ENCODE measurements at places on chromosomes 1 and 21.

GRCh38 chr1:59776960-59777852, 37.5 kb upstream of the HOOK1 start:
- DNase-seq: no peak

- DNase-seq: no peak
Measured at GRCh38 chr1:117058810-117059209, 1.3 kb upstream of the TTF2 start.

GRCh38 chr1:212638492-212639151, 30.1 kb downstream of the ATF3 start:
- no peak for DNase-seq

DNA sequence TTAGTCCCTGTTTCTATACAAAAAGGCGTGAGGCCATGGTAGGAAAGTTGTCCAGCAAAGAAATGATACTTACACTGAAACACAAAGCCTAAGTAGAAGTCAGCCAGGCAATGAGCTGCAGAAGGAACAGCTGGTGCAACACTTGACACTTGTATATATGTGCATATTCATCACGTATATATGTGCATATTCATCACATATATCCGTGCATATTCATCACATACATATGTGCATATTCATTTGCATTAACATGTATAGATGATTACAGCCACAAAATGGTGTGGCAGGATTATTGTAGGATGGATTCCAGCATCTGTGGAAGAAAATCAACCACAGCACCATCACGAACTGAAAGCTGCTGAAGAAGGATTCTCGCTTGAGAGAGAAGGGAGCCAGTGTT, 189.0 kb upstream of the RGS18 start:
- DNase-seq: no peak

DNA sequence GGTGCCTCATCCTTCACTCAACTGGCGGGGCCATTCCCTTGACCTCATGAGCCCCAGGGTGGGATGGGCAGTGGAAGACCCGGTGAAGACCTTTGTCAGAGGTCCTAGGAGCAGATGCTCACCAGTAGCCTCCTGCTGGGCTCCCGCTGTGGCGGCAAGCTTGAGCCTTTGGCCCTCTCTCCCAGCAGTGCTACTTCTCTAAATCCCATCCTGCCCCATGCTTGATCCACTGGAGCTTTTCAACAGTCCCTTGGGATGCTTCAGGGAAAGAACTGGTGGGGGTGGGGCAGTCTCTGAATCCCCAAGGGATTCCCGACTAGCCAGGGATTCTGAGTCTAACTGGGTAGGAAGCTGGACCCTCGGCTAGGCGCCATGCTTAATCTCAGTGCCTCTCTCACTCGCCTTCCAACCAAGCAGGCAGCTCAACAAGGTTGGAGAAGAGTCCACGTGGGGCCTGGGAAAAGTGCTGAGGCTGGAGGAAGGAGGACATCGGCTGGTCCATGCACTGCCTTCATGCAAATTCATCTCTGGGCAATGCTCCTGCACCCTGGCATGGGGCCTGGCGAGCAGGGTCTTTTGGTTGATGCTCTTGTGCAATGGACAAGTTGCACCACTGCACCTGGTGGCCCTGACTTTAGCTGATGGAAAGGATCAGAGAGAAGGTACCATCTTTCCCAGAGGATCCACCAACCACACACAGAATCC, 190.3 kb downstream of the GRIK3 start:
- DNase-seq: no peak

- DNase-seq: no peak
Measured at GRCh38 chr1:90339811-90340210, 344.9 kb downstream of the ZNF326 start.

- no peak for DNase-seq
Measured at GRCh38 chr1:114509596-114510273, 1.3 kb downstream of the TRIM33 start.

DNA sequence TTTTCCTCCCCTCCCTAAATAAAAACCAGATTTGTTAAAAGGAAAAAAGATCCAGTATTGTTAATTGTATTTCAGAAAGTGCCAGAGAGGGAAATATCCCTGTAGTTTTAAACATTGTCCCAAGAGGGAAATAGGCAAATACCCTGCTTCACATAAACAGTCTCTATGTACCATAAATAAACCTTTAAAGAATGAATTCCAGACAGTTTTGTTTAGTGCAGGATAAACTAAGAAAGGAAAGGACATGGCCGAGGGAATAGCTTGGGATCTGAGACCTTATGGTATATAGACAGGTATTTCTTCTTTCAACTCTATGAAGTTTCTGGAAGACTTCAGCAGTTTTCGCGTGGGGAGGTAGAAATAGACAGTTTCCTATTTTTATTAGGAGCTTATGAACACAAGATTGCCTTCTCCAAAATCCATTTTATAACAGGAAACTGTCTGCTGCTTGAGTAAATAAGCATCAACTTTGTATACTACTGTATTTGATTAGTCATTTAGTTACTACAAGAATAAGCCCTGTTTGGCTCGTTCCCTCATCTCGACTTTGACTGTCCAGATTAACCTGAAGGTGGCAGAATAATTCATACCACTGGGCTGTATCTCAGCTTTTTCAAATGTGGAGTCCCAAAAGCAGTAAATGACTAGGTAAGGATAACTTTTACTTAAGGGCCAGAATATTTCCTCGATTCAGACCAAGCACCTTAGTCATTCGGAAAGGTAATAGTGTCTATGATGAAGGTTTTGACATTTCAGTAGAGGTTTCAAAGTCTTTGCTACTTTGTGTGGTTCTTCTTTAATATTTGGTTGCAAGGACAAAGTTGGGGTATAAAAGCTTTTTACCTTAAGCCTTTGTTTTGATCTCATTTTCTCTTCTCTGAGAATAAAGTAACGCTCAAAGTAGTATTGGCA, 177.5 kb downstream of the VPS13D start:
- DNase-seq: no peak

- no peak for DNase-seq
Measured at GRCh38 chr1:42173961-42174735, 9.6 kb upstream of the GUCA2A start.

DNA sequence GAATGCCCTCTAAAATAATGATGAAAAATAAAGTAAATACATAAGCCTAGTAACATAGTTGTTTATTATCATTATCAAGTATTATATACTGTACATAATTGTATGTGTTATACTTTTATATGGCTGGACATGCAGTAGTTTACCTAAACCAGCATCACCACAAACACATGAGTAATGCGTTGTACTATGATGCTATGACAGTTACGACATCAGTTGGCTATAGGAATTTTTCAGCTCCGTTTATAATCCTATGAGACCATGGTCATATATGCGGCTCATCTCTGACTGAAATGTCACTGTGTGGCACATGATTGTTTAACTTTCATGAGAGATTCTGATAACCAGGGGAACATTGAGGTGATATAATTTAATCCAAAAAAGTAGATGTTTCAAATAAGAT, 352.1 kb downstream of the ST6GALNAC3 start:
- no peak for DNase-seq

GRCh38 chr1:59266180-59266926, 30.5 kb upstream of the FGGY start:
- no peak for DNase-seq

DNA sequence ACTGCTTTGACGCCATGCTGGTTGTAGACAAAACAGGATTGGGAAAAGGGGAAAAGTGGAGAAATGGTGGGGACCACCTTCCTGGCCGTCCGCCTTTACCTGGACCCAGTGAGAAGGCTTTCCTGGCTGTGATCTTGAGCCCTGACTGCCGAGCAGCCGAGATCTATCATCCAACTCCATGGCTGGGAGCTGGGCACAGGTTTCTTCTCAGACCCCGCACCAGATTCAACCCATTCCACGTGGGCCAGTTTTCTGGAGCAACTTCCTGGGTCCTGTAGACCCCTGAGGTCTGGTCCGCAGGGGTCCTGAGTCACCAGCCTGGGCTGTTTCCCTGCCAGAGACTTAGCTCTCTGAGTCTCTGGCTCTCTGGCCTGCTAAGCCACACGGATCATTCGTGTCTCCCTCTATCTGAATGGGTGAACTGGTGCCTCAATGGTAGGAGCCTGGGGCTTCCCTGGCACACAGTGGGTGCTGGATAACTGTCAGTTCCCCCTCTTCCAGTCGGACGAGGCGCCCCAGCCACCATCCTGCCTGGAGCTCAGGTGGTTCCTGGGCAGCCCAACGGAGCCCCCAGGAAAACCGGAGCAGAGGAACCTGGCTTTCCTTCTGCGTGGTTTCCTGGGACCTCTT, 4.5 kb upstream of the NPHP4 start:
- DNase-seq: no peak

DNA sequence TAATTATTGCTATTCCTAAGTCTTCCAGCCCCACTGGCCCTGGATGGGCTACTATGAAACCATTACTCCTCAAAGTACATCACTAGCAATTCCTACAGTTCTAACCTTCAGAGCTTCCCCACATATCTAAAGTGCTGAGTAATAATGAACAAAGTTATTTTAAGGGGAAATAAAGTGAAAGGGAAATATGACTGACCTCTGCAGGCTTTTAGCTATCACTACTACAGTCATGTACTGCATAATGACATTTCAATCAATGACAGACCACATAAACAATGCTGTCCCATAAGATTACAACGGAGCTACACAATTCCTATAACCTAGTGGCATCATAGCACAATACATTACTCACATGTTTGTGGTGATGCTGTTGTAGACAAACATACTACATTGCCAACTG, 32.5 kb upstream of the ASPM start:
- no peak for DNase-seq

DNA sequence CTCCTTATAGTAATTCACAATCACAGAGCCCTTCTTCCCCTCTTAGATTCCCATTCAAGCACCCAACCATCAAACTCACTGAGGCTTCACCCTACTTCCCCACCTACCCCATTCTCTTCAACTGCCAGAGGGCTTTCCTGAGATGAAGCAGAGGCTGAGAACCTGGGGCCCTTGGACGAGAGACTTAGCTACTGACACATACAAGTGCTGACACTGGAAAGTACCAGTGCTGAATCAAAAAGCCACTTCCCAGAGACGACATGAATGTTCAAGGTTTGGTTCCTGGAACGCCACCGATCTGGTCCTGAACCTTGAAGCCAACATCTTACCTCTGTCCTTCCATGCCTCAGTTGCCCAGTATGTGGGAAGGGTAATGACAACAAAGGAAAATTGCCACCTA, 16.6 kb upstream of the RAP1A start:
- no peak for DNase-seq

- DNase-seq: no peak
Measured at GRCh38 chr1:68624233-68624632, 127.4 kb upstream of the DEPDC1 start.

- DNase-seq: no peak
Measured at GRCh38 chr21:14773777-14774345, 227.7 kb upstream of the SAMSN1 start.

DNA sequence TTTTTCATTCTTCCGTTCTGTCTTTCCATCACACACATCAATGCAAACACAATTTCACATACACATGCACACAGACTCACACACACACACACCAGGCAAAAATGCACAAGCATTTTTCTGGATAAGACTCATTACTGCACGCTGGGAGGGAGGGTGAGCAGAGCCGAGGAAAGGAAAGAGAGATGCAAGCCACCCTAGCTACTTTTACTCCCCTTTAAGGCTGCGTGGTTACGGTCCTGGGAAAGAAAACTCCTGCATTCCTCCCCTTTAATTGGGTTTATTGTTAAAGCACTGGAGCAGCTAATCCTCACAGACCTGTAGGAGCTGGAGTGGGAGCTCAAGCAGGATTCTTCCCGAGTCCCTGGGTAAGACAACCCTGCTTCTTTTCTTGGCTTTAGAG, at the start of gene CAMK1G:
Gene CAMK1G (plus strand): TSS at position 307 of the 400 bp plus-strand sequence. CDS start 11,270 bp downstream, outside the sequence.
- DNase-seq: no peak

- DNase-seq: no peak
Measured at GRCh38 chr1:205056188-205056611, 13.2 kb downstream of the CNTN2 start.

DNA sequence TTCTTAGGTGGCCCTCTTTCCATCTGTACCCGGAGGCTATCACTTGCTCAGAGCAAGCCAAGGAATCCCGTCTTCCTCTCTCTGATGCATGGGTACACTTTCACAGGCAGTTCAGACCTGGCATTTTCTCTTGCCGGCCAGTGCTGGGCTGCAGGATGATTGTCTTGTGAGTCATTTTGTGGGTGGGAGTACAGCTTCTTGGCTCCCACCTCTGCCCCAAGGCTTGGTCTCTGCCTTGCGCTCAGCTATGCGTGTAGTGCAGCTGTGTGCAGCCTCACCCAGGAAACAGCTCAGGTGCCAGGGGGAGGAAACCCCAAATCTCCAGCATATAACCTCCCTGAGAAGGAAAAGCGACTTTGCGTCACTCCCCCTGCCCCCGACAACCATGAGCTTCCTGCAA, 3.9 kb upstream of the AJAP1 start:
- DNase-seq: no peak

DNA sequence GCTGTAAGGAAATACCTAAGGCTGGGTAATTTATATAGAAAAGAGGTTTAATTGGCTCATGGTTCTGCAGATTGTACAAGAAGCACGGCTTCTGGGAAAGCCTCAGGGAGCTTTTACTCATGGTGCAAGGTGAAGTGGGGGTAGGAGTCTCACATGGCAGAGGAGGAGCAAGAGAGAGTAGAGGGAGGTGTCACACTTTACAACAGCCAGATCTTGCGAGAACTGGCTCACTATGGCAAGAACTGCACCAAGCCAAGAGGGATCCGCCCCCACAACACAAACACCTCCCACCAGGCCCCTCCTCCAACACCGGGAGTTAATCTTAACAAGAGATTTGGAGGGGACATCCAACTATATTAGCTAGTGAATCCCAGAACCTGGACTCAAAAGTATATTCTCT, 135.4 kb upstream of the SOD1 start:
- no peak for DNase-seq

DNA sequence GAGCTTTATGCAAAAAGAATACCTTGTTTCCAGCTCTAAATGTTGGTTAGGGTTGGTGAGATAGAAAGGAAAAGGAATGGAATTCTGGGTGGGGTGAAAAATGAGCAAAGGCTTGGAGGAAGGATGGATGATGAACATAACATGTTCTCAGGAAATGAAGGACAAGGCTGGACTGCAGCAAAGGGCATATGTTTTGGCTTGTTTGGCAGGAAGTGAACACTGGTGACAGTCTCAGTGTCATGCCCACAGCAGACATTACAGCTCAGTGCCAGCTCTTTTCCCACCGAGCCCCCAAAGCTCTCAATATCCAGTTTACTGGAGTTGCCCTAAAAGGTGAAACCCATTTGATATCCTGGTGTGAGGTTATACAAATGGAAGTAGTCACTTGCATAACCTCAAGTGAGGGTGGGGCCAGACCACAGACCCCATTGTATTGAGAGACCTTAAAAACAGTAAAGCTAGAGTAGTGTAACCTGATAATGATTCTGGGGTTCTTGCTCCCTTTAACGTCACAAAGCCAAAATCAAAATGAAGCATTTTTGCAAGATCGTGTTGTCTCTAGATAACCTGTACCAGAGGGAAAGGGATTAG, 270.6 kb downstream of the NFIA start:
- DNase-seq: no peak

DNA sequence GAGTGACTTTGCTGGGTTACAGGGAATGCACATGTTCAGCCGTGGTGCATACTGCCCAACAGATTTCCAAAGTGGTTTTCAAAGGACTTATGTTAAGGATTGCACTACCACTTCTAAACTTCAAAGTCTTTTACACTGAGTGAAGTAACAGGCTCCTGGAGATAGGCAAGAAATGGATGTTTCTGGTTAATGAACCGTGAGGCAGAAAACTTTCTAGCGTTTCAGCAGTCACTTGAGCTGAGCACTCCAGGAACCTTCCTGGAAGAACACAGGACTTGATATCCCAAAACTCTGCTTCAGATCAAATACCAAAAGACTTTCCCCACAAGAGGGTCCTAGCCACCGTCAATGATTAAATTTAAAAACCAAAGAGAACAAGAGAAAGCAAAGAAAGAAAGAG, 74.3 kb upstream of the ATP1A1 start:
- DNase-seq: no peak

- no peak for DNase-seq
Measured at GRCh38 chr21:44789880-44790279, 11.7 kb downstream of the UBE2G2 start.

All from left forelimb (tissue), 1 donor.